Hematopoietic multipotent progenitor cell treated with erythropoietin and hydrocortisone succinate and interleukin-3 and kit ligand, for 17 days (in vitro differentiated cells): ENCODE measurements at places on chromosomes 5 and 9.

DNA sequence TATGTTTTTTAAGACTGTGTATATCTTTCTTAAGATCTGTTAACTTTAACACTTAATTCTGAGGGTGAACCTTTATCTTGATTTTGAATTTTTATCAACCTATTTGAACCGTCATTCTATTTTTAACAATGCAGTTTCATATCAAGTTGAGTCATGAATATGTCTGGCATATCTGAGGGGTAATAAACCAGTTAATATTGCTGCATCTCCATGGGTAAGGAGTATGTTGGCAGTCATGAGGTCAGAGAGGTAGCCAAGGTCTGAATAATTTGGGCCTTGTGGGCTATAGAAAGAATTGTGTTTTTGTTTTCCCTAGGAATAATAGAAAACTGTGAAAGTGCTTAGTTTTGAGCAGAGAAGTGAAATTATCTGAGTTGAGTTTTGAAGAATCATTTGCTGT is 419.0 kb downstream of the PLK2 start:
- DNase-seq: peak; percentile 0

- no peak for DNase-seq
Observed at GRCh38 chr9:2496934-2497333, 124.7 kb upstream of the VLDLR start.

DNA sequence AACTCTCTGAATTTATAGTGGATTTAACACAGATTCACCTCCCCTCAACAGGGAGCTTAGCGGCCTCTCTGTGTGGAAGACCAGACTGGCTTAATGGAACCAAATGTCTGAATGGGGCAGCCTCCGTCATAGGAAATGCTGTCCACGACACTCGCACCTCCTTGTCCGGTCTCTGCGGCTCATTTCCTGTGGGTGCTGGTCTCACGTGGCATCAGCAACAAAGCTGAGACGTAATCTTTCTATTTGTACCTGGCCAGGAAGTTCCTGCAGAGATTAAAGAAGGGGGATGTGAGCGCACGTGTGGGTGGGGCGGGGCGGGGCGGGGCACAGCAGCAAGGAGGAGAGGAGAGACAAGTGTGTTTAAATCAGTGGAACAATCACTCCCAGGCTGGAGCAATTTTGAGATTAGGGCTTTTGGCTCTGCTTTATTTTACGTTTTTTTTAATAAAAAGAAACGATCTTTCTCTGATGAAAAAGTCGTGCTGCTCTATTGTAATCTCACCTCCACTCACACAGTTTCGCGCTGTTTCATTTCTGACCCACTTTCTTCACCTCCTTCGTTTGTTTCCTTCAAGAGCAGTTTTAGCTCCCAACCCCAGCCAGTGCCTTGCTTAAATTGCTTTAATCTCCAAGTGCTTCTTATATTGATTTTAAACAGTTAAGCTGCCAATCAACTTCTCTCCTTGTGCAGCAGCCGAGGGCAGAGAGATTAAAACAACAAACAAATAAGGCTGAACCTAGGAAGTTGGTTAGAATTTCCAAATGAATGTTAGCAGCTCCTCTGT is 132.2 kb upstream of the ASTN2 start:
- DNase-seq: no peak

GRCh38 chr5:88872971-88873370 is 10.0 kb downstream of the MEF2C start:
- no peak for DNase-seq

GRCh38 chr5:50929174-50929573 is 262.7 kb downstream of the PARP8 start:
- DNase-seq: no peak

- DNase-seq: no peak
Observed at GRCh38 chr5:150541895-150542294, 34.0 kb downstream of the NDST1 start.

DNA sequence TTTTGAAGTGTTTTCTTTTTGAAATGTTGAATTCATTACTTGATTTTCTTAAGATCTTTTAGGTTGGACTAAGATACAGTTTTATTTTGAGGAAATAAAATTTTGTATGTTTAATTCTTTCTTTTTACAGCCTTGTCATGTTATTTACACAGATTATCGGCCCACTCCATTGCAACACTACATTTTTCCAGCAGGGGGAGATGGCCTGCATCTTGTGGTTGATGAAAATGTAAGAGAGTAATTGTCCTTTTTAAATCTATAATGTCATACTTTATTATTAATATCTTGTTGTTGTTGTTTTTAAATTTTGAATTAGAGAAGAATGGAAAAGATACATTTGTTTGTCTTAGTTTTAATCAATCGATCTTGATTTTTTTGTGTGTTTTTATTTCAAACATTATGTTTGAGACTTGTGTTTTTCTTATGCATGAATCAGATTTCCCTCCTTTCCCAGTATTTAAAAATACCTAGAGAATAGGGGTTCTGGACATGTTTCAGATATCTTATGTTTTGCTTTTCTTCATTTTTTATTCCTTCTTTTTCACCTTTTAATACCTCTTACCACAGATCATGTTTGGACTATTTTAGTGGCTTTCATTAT is 36.7 kb downstream of the MTREX start:
- peak; percentile 87 for DNase-seq

- no peak for DNase-seq
Observed at GRCh38 chr5:170470808-170471404, 32.9 kb upstream of the KCNIP1 start.

- no peak for DNase-seq
Observed at GRCh38 chr9:27655441-27655840, 82.2 kb upstream of the C9orf72 start.

DNA sequence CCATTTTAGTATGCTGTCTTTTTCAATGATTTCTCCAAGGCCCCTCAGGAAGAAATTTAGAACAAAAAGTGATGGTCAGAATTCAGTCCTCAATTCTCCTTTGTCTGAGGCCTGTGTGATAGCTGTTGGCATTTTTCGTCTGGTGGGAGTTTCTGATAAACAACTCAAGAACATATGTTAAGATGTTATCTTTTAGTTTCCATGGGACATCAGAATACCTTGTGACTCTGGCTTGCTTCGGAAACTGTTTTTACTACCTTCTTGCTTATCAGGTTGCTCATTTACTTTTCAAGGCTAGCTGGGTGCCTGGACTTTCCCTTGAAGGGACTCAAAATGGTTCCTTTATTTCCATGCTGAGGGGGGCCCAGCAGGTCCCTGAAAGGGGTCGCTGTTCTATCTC is 97.2 kb downstream of the INVS start:
- no peak for DNase-seq

DNA sequence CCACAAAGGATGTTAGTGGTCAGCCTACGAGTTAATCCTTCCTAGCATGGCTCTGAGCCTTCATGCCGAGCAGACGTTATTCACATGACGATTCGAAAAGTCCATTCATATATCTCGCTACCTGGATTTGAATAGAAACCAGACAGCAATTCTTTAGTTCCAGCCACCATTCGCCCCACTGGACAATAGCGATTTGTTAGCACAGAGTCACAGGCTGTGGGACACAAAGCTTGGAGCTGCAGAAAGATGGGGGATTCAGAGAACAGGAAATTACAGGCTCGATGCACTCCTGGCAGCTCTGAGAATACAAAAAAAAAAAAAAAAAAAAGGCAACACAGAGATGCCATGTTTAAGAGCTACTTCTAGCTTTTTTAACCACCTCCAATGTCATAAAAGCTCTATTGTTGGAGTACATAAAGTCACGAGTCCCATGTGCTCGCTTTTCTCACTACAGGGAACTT is 110.7 kb downstream of the NR6A1 start:
- DNase-seq: peak; percentile 10

DNA sequence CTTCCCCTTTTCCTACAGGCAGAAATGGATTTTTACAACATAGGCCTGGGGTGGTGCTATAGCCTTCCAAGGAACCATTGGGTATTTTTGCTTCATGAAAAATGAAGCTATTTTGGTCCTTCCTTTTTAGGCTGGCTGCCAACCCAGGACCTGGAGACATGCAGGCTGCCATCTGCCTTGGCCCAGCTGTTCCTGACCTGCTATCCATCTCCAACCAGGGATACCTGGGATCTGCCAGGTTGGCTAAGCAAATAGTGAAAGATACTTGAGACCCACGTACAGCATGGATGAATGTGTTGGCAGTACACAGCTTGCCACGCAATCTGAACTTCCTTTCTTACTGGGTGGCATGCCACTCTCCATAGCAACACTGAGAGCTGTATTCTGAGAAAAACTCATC is 31.1 kb downstream of the MRPS27 start:
- DNase-seq: no peak

GRCh38 chr5:139148306-139148705 is 49.9 kb downstream of the SIL1 start:
- DNase-seq: no peak

DNA sequence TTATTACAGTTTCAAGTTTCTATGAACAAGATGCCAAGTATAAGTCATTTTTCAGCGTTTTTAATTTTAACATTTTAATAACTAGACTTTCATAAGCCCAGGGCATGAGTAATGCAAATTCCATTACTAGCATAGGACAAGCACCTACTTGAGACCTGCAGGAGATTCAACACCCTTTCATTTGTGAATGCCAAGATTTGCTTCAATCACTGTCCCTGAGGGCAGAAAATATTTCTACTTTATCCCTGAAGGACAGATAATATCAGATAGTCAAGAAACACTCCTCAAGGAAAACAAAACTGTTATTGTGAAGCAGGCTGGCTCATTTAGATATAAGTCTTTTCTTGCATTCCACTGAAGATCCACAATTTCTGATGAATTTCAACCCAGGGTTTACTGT is 27.7 kb upstream of the ZNF622 start:
- no peak for DNase-seq

DNA sequence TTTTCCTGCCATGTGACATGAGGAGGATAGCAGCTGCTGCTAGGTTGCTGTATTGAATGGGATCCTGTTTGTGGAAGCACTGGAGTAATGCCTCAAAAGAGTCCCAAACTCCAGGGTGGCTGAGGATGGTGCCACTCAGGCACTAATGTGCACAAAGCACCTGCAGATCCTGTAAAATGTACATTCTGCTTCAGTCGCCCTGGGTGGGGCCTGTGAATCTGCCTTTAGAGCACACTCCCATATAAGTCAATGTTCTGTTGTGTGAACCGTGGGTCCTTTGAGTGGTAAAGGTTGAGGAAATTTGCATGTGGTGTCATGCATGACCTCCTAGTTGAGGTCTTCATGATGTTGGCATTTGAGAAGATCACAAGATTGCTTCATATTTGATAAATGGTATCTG is 31.6 kb upstream of the ANKRD18A start:
- DNase-seq: no peak

DNA sequence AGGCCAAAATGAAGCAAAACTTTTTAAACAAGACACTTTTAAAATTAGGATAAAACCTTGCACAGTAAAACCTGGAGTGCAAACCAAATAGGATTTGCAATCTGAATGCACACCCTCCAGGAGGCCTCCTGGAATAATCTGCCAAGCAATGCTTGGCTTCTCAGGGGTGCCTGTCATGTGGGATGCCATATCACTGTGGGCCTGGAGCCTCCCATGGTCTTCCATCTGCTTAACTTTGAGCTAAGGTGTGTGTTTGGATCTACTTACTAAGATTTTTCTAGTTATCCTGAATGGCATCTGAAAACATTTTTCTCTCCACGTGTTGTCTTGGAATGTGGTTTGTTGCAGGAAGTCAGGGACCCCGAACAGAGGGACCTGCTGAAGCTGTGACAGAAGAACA is 52.1 kb downstream of the RGS7BP start:
- no peak for DNase-seq

GRCh38 chr9:80020530-80020929 is 448.8 kb downstream of the TLE4 start:
- no peak for DNase-seq

DNA sequence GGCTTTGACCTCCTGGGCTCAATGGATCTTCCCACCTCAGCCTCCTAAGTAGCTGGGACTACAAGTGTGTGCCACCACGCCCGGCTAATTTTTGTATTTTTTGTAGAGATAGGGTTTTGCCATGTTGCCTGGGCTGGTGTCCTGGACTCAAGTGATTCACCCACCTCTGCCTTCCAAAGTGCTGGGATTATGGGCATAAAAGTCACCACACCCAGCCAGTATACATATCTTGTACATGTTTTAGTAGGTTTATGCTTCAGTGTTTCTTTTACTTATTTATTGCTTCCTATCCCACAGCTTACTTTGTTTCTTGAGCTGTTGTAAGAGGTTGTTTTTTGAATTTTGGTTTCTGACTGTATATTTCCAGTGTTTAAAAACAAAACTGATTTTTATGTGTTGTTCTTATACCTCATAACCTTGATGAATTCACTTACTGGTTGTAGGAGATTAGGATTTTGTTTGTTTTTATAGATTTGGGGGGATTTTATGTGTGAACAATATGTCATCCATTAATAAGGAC is 12.9 kb downstream of the FBXW5 start:
- DNase-seq: no peak

- DNase-seq: peak; percentile 52
Observed at GRCh38 chr5:135192351-135192750, 158.3 kb upstream of the PITX1 start.

- DNase-seq: no peak
Observed at GRCh38 chr5:39780347-39780746, 355.6 kb upstream of the DAB2 start.

DNA sequence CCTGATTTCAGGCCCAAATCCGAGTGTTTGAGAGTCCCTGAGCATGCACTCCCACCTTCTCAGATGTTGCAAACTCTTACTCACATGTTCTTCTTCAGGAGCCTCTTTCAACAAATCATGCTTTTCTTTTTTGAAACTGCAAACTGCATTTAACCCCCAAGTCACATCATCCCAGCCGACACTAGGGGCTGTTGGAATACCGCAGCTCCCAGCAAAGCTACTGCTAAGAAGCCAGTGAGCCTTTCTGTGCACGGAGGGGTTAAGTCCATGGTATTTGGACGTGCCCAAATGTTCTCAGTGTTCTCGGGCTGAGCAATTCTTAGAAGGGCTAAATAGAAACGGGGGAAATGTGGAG is 282.9 kb downstream of the NFIB start:
- no peak for DNase-seq

GRCh38 chr5:31463351-31463750 is 68.5 kb downstream of the DROSHA start:
- no peak for DNase-seq

- peak; percentile 76 for DNase-seq
Observed at GRCh38 chr5:109703166-109703565, 13.4 kb downstream of the MAN2A1 start.

DNA sequence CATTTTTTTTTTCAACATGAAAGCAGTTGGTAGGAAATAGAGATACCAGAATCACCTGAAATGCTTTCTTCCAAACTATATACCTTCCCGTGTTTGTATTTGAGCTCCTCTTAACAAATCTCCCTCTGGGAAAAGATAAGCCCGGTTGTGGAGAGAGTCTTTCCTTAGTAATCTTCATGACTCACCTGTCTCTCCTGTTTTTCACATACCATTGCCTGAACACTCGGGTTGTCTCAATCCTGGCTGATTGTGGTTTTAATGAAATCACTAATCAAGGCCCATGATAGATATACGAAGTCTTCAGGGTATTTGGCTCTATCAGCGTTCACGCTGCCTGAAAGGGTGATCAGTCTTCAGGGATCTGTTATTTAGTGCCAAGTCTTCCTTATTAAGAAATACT is 136.7 kb downstream of the MAN2A1 start:
- no peak for DNase-seq
